ENCODE measurements at places on chromosomes 3 and 15.

- DNase-seq = no peak
Observed at GRCh38 chr3:175521406-175521805, 662.3 kb downstream of the NAALADL2 start.

- peak; percentile 67 for DNase-seq
Observed at GRCh38 chr3:115239717-115240116, 92.6 kb upstream of the ZBTB20 start.

DNA sequence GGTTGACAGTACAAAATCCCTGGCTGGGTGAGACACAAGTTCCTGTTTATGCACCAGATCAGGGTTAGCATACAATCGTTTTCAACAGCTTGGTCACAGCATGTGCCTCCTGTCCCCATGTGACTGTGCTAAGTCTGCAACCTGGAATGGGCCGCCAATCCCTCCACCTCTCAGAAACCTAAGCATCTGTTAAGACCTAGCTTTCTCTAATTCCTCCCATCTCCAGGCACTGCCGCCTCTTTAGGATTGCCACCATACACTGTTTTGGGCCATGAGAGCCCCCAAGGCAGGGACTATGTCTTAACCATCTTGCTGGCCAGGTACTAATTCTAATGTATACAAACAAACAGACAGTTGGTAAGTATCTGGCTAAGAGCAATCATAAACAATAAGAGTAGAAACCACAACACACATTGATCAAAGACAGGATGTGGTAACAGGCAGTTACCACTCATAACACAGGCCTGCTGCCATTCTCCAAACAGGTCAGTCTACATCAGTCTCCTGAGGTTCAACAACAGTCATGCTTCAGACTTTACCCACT lies 25.6 kb downstream of the SEC22C start:
- DNase-seq = peak; percentile 59

DNA sequence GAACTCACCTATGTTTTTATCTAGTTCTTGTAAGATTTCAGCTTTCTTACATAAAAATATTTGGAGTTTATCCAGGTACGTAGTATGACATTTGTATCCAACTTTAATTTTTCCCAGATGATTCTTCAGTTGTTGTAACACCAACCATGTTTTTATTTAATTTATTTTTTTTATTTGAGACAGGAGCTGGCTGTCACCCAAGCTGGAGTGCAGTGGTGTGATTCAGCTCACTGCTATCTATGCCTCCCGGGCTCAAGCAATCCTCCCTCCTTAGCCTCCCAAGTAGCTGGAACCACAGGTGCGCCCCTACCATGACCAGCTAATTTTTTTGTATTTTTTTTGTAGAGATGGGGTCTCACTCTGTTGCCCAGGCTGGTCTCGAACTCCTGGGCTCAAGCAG lies 6.6 kb downstream of the XYLB start:
- no peak for DNase-seq

GRCh38 chr15:25054943-25055342 lies 100.2 kb downstream of the SNRPN start:
- DNase-seq = no peak

DNA sequence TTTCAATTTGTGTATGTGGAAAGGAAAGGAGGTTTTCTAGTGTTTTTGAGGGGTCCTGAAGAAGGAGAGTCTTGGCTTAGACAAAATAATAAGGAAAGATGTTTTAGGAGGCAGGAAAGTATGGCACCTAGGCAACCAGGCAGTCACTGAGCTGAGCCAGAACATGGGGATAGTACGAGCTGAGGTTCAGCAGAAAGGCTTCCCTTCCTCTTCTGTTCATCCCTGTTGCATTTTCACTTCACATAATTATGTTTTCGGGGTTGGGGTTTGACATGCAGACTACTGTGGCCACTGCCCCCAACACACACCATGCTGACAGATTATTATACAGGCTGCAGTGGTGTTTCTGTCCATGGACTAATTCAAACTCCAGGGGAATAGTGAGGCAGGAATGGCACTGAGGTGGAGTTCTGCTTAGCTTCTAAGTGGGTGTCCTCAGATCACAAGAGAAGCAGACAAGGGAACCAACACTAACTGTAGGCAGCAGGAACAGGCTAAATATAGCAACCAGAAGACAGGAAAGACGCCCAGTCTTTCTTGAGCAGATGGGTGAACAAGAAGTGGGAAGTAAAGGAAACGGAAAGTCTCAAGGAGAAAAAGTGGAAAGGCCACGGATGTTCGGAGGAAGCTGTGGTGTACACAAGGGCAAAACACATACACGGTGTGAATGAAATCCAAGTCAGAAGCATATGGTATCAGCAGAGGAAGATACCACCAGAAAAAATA lies 305.8 kb downstream of the PLCL2 start:
- no peak for DNase-seq

DNA sequence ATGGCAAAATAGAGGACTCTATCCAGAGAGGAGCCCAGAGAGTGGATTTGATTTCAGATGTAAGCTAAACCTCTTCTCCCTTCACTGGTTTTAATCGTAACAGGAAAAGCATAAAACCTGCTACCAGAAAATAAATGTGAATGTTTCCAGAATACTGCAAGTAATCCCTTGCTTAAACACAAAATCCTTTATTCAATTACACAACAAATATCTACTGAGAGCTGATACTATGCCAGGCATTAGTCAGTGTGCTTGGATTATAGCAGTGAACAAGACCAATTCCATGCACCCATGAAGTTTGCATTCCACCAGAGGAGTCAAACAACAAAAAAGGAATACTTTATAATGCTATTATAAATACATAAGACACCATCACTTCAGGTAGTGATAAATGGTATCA lies 15.1 kb downstream of the AVEN start:
- no peak for DNase-seq

DNA sequence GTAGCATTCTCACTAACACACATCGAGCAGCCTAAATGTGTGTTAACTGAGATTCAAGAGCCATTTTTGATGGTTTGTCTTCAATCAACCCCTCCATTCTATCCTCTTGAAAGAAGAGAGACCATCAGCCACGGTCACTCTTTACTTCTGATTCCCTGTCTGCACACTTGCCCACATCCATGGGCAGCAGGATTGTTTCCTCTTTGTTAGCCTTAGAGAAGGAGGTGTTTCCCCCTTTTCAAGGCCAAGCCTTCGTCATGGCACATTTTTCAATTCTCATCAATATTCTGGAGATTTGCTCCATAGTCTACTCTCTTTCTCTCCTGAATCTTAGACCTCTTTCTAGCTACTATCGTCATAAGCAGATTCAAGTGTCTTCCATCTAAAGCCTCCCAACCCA lies 522.4 kb upstream of the NAALADL2 start:
- DNase-seq = no peak

DNA sequence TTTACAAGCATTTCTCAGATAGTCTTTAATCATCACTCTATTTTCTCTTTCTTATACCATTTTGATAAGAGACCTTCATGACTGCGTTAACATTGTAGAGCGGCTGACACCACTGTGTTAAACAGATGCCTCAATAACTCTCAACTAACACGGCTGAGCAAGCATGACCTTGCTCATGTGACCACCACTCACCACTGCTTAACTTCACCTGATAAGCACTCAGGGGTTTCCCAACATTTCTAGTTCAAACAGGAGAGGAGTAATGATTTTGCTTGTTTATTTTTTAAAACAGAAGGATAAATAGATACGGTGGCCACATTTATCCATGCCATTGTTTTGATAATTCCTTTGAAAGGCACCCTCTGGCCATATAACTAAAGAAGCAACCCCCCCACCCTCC lies 37.7 kb upstream of the TMEM45A start:
- no peak for DNase-seq

- DNase-seq = peak; percentile 60
Observed at GRCh38 chr3:48465531-48466378, 19.2 kb downstream of the ATRIP start.

GRCh38 chr3:157103280-157103679 lies 56.7 kb downstream of the CCNL1 start:
- no peak for DNase-seq

DNA sequence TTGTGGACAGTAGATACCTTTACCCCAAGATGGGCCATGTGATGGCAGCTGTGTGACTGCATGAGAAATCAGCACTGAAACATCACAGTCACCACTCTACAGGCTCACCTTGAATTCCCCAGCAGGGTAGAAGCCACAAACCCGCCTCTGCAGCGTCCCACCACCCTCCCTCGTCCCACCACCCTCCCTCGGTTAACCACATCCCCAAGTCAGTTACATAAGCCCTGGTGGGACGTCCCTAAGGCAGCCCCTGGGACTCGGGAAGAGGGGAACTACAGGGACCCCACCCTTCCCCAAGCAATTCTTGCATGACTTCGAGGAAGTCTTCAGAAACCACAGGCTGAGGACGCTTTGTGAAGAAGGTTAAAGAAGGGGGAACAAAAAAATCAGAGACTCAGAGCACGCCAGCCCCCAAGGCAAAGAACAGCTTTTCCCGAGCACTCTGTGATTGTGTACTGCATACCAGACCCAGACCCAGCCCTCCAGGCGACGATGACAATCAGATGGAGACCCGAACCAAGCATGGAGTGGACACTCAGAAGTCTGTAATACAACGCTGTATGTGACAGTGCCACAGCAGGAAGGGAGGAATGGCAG lies 60.5 kb downstream of the SH3BP5 start:
- DNase-seq = no peak

DNA sequence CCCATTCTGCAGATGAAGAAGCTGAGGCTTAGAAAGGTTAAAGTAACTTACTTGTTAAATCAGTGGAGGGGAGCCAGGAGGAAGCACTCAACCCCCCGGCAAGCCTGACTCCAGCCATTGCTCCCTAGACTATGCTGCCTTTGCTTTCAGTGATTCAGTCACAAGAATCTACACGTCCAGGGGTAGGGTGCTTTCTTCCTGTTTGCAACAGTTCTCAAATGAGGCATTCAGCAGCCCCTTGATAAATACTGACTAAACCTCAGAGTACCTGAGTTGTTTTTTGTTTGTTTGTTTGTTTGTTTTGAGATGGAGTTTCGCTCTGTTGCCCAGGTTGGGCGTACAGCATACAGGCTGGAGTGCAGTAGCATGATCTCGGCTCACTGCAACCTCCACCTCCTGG lies 28.6 kb downstream of the MAGEF1 start:
- no peak for DNase-seq

GRCh38 chr3:4719046-4719501 lies 225.9 kb downstream of the ITPR1 start:
- peak; percentile 3 for DNase-seq

DNA sequence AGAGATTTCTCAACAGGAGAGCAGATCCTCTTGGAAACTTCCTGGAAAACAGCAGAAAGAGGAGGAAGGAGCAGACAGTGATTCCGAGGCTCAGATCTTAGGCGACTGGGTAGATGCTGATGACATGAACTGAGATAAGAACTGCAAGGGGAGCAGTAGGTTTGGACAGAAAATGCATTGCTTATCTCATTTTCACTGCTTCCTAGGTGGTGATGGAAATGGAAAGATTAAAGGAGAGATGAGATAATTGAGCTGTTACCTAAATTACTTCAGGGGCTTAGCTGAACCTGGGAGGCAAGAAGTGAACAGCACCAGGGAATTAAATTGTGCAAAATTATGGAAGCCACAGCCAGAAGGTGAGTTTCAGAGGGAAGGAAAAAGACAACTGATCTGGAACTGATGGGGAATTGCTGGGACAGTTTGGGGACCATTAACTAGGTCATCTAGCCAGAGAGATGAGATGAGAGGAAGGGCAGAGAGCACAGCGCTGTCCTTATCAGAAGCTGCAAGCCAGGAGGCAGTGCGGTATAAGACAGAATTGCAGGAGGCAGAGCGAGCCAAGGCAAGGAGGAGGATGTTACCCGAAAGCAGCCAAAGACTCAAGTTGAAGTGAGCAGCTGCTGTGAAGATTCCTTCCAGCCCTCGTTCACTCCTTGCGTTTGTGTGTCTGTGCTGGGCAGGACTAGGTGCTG lies 140.4 kb downstream of the SRGAP3 start:
- DNase-seq = no peak

- DNase-seq = no peak
Observed at GRCh38 chr3:20246662-20247061, 60.7 kb upstream of the SGO1 start.

DNA sequence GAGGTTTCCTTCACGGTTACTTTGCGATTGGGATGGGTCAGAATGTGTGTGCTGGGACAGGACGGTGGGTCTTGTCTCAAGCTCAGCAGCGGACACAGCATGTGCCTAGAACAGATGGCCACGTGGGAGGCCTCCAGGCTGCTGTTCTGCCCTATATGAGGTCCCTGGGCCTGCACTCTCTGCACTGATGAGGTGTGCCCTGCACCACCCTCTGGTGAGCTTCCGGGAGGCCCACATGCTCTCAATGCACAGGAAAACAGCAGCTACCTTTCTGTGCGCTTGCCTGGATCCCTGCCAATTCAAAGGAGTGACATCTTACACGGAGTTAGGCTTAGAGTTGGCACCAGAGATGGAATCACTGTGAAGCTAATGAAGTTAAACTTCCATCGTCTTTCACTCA lies 59.8 kb downstream of the BOC start:
- peak; percentile 68 for DNase-seq

DNA sequence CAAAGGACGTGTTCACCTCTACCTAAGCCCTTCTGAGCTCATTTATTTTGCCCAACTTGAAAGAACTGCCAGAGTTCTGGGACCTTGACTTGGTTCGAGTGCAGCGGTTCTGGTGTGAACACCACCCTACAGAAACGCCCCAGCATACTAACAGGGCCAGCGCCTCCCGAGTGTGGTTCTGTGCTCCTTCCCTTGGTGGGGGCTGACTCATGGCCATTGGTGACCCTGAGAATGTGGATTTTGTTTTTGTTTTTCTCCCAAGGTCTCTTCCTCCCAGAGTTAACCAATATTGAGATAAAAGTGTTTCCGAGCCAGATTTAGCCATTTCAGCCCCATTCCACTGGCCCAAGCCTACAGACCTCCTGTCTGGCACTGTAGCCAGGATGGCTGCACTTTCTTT lies 27.9 kb downstream of the SEMA7A start:
- DNase-seq = no peak

- no peak for DNase-seq
Observed at GRCh38 chr3:15685927-15686326, 84.4 kb downstream of the BTD start.

DNA sequence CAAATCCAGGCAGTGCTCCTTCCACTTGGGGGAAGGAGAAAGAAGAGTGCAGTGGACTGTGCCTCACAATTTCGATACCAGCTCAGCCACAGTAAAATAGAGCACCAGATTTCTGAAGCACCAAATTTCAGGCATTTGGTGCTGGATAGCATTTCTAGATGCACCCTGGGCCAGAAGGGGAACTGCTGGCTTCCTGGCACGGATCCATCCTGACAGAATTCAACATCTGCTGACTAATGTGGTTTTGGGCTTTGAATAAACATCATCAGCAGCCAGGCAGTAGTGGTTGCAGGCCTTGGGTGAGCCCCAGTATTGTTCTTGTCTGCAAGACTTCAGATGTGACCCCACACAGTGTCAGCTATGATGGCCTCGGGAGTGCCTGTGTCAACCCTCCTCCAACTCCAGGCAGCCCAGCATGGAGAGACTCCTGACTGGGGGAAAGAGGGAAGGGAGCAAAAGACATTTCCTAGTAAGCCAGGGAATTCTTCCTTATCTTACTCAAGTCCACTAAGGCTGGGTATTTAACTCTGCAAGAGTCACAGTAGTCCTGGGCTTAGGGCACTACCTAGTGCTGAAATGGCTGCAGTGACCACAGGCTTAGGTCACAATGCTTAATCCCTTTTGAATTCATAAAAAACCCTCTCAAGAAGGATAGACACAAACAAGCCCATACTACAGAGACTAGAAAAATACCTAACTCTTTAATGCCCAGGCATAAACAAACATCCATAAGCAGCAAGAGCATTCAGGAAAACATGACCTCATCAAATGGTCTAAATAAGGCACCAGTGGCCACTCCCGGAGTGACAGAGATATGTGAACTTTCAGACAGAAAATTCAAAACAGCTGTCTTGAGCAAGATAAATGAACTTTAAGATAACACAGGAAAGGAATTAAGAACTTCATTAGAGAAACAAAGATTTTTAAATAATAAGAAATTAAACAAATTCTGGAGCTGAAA lies 74.7 kb downstream of the SPATA16 start:
- no peak for DNase-seq

Measured in NCI-H510A treated with DMSO at 0.1 percent for 48 hours (cell line).